ENCODE measurements at places on chromosomes 13 and 19.
A peak's percentile ranks its signal among the peaks of the same experiment; 100 is the strongest.

DNA sequence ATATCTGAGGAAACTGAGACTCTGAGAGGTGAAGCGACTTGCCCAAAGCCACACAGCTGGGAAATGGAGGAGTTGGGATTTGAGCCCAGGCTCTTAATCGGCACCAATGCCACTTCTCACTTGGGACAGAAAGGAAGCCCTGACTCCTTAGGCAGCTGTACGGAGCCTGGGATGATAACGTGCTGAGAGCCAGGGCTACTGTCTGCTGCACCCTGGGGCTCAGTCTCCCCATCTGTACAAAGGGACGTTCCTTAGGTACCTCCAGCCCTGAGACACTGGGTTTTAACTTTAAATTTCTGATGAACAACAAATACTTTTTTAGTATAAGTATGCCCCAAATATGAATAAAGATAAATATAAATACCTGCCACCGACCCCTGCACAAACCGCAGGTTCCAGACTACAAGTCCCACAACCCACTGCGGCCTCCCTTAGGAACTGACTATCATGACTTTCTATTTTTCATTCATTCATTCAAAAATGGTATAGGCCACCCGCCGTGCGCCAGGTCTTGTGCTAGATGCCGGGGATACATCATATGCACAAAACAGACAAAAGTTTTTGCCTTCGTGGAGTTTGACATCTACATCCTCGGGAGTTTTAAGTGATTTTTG, 776 bp upstream of the NCLN start:
- no peak for DNase-seq

DNA sequence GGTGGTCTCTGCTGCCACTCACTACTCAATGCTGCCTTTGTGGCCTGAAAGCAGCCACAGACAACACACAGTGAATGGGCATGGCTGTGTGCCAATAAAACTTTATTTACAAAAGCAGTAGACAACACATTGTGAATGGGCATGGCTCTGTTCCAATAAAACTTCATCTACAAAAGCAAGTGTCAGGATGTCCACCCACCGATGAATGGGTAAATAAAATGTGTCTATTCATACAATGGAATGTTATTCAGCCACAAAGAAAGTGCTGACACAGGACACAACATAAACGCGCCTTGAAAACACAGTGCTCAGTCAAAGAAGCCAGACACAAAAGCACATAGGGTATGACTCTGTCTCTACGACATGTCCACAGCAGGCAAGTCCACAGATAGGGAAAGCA, 20.1 kb downstream of the ZSCAN5A start:
- DNase-seq: peak; percentile 10

DNA sequence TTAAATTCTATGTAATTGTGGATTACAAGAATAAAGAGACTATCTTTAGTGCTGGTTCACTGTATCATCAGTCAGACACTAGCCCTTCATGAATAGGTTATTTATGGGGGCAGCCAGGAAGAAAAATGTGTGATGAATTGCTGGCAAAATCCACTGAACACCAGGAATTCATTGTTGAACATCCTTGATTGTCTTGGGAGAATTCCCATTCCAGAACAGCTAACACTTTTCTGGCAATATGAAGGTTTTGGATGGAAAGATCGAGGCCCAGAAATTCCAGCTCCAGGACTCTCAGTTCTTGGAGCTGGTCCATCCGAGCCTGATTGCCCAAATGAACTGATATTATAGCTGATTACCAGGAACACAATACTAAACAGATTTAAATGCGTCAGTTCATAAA, 11.5 kb upstream of the SPART start:
- no peak for DNase-seq

DNA sequence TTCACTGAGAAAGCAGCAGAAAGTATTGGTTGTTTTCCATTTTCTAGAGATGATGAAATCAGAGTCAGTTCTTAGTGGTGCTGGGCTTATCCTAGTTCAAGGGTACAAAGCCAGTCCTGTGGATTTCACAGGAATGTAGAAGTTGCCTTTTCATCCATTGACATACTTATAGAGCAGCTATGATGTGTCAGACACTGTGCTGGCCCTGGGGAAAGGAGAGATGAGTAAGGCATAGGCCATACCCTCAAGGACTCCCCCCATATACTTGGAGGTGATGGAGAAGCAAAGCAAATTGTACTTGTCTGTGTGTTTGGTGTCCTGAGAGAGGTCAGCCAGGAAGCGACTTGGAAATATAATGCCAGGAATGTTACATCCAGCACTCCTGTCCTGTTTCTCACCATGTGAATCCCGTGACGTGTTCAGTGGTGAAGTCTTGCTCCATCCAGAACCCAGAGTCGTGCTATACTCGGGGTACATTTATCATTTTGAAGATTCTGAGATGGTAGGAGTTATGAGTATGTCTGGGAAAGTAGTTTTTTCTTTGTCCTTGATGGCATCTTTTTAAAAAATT, 22.6 kb downstream of the ERCC5 start:
- no peak for DNase-seq

- no peak for DNase-seq
Observed at GRCh38 chr19:41919948-41920712, 8.1 kb downstream of the ERFL start.

DNA sequence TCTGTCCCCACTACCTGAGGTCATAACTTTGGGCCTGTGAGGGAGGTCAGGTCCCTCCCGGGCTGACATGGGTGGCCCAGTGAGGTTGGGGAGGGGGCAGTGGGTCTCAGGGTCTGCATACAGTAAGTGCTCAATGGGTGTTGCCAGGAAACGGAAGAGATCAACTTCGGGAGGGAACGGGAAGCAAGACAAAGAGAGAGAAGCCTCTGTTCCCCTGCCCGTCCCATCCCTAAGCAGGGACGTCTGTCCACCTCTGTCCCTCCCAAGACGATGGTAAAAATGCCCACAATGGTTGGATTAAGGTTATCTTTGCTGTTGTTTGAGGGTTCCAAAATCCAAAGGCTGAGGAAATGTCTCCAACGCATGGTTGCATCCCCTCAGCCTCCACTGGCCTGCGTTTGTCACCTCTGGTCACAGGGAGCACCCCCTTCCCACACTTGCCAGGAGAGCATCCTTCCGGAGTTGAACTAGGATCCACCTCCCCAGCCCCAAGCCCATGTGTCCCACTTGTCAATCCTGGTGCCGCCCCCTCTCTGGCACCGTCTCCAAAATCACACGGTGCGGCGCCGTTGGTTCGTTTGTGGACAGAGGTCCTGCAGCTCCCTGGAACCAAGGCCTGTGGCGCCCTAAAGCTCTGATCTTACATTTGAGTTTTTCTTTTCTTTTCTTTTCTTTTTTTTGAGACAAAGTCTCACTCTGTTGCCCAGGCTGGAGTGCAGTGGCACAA, 774 bp upstream of the HOMER3 start:
- no peak for DNase-seq

DNA sequence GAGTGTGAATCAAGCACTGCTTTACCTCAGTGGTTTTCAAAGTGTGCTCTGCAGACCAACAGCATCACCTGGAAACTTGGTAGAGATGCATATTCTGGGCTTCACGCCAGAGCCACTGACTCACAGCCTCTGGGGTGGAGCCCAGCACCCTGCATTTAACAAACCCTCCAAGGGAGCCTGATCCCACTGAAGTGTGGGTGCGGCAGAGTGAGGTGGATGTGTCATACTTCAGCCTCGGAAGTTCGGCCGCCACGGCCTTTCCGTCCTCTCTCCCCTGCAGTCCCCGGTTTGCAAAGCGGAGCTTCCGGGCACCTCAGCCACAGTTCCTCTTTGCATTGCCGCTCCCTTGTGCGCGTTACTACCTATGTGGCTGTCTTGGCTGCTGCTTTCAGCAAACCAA, 33.3 kb upstream of the MICU2 start:
- no peak for DNase-seq

DNA sequence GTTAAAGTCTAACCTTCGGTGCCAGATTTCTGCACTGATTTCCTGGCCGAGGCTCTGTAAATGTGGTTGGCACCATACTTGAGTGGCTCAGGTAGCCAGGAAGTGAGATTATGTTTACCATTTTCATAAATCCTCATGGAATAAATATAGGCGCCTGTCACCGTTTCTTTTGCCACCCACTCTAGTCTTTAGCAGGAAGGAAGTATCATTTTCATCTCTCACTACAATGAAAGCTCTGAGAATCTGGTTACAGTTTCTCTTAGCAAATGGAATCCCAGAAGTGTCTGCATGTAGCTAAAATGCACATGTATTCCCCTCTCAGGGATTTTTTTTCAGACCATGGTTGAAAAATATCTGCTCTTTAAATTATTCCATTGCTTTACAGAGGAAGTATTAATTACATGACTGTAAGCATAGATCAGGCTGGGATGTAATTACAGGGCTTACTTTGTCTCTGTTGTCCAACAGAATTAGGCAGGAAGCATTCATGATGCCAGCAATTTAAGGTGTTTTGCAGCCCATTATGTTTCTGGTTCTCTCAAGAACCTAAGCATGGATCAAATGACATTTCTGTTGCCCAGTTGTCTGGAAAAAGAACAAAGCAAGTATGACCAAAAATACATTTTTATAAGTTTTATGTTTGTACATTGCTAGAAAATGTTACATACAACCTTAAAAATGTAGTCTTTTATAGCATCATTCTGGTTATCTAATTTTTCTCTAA, 221.7 kb upstream of the SPRY2 start:
- no peak for DNase-seq

DNA sequence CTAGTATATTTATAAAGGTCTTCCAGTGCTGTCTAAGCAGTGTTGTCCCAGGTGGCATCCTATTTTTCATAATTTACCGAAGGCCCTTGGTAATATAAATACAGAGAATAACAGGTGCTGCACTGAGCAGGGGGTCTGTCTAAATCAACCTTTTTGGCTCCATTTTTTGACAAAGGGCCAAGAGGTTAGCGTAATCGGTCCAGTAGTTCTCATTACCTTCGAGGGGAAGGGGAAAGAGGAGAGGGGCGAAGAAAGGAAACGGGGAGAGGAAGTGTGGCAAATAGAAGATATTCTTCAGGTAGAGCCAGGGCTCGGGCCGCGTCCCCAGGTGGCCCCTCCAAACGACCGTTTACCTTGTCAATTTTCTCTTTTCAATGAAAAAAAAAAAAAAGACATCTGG, 749 bp upstream of the PAN3 start:
- DNase-seq: peak; percentile 40

- DNase-seq: no peak
Observed at GRCh38 chr13:84393981-84394625, 511.8 kb upstream of the SLITRK1 start.

GRCh38 chr19:28372576-28373247, 840.2 kb downstream of the UQCRFS1 start:
- DNase-seq: no peak

DNA sequence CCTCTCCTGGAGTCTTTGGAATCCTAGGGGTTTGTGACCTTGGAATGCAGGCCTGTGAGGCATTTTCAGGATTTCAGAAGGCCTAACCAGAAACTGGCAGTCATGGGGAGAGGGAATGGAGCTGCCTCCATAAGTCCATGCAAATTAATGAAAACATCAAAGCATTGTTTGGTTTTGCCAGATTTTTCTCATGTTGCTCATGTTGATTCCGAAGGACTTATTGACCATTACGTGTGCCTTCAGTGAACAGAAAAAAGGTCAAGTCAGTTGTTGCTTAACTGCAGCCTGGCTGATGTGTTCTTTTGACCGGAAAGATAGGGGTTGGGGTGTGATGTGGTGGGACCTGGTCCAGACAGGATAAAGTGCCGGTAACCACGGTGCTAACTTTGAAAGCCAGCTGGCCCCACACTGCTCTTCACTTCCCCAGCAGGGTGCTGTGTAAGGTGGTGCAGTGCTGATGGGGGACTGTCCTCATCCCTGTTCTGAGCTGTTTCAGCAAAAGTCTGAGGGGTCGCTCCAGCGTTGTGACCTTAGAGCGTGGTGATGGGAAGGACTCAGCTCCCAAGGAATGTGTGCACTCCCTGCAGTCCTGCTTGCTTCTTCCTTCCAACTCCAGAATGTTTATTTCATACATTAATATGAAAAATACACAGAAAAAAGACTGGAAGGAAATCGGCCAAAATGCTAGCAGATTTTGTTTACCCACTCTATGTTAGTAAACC, 3.5 kb downstream of the RNF113B start:
- no peak for DNase-seq

- no peak for DNase-seq
Observed at GRCh38 chr13:29902632-29903305, 52.4 kb upstream of the UBL3 start.

GRCh38 chr19:50759886-50760285, 10.4 kb upstream of the GPR32 start:
- DNase-seq: no peak

- DNase-seq: no peak
Observed at GRCh38 chr13:34462843-34463242, 479.2 kb upstream of the NBEA start.

DNA sequence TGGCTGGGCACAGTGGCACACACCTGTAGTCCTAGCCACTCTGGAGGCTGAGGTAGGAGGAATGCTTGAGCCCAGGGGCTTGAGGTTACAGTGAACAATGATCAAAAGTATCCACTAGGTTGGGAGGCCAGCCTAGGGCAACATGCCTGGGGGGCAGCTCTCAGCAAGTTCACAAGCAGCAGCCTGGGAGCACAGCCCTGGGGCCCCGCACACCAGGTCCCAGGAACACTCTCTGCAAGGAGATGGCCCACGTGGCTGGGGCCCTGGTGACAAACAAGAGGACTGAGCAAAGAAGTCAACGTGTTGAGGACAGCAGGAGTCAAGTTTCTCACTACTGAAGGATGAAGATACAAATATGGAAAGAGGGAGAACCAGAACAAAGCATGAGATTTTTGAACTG, 39.3 kb downstream of the ABCC4 start:
- no peak for DNase-seq

DNA sequence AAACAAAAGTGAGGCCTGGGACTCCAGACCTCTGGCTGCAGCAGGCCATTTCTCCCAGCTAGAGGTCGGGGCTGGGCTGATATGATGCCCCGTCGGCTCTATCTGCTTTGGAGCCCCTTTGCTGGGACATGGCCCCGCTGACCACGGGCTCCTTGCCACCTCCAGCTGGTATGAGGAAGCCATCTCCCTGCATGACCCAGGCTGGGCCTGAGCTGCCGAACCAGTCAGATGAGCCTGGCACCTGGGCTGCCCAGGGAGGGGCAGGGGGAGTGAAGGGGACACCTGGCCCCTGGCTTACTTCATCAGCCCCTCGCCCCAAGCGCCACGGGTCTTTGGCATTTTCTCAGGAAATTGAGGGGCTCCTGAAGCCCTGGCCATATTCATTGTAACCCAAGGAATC, 7.8 kb downstream of the ZSWIM4 start:
- DNase-seq: no peak

GRCh38 chr13:112014857-112015256, 52.1 kb upstream of the SOX1 start:
- no peak for DNase-seq

- DNase-seq: no peak
Observed at GRCh38 chr13:37997641-37998040, 128.1 kb upstream of the TRPC4 start.

DNA sequence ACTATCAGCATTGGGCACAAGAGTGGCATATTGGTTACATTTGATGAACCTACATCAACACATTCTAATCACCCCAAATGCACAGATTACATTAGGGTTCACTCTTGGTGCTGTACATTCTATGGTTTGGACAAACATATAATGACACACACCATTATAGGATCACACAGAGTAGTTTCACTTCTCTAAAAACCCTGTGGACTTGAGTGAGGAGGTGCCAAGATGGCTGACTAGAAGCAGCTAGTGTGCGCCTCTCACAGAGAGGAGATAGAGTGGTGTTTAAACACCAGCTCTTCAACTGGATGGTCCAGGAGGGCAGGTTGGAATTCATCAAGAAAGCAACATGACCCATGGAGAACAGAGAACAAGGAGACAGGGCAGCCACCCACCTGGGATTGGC, 265.6 kb downstream of the TDRD3 start:
- DNase-seq: no peak

GRCh38 chr13:99277629-99278028, 19.4 kb upstream of the GPR18 start:
- no peak for DNase-seq
